ENCODE measurements at places on chromosomes 4 and X.

DNA sequence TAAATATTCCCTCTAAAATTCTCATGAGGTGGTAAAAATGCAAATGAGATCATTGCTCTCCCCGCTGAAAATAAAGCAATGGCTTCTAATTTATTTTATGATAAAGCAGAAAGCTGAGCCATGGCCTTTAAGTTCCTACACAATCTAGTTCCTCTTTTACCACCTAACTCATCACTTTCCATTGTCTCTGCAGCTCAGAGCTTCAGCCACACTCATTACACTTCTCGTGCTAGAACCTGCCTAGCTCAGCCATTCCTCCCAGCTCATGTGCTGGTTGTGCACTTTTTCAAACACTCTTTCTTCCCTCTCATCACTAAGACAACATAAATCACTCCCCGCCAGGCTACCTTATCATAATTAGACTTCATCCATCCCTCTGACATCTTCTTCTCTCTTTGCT is 1112.1 kb upstream of the PRKX start:
- no peak for DNase-seq

DNA sequence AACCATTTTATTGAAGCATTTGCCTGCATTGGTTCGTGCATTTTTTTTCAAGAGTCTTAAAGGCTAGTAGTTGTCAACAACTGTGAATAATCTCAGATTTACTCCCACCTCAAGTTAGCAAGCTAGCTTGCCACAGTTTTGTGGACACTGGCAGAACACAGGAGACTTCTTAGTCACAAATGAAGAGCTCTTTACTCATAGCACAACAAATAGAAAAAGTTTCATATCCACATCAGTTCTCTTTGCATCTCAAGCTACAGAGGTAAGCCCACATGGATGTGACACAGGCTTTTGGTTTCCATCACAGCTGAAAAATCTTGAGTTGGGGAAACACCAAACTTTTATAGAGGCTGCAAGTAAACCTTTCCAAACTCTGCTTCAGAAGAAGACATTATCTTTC is 2315.7 kb upstream of the TENM3 start:
- no peak for DNase-seq

- DNase-seq: no peak
Observed at GRCh38 chr4:156201050-156201449, 247.4 kb upstream of the CTSO start.

DNA sequence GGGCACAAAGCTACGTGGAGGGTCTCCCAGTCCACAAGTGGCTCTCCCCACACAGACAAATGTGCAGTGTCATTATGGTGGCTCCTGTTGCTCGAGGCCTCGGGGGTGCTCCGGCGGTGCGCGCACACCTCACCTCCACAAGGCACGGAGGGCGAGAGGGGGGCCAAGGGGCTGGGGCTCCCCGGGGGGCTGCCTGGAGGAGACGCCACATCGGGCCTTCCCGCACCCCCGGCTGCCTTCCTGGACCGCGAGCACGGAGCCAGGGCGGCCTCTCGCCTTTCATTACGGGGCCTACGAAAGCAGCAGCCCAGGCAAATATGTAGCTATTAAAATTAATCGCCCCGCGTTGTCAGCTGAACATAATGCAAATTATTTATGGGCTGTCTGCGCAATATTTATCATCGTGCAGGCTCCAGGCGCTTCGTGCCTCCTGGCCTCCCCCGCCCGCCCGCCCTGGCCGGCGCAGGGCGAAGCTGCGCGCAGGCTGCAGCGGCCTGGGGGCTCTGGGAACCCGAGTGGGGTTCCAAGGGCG is 70.8 kb upstream of the BCOR start:
- DNase-seq: no peak

GRCh38 chr4:154610582-154610981 is 1.9 kb downstream of the FGG start:
- DNase-seq: no peak

- no peak for DNase-seq
Observed at GRCh38 chr4:123748806-123749205, 352.2 kb downstream of the SPRY1 start.

DNA sequence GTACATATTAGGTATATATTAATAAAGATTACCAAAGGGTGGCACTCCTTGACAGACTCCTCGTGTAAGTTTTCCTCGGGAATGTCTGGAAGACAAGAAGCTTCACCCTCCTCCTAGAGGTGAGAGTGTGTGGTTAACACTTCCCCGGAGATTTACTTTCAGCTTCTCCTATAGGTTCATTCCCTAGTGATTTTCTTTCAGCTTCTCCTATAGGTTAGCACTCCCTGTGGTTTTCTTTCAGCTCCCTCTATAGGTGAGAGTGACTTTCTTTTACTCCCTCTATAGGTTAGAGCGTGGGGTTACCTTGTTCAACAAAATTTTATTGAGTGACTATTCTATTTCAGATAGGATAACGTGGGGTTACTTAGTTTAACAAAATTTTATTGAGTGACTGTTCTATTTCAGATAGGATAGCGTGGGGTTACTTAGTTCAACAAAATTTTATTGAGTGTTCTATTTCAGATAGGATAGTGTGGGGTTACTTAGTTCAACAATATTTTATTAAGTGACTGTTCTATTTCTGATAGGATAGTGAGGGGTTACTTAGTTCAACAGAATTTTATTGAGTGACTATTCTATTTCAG is 106.0 kb upstream of the PLAC1 start:
- no peak for DNase-seq

DNA sequence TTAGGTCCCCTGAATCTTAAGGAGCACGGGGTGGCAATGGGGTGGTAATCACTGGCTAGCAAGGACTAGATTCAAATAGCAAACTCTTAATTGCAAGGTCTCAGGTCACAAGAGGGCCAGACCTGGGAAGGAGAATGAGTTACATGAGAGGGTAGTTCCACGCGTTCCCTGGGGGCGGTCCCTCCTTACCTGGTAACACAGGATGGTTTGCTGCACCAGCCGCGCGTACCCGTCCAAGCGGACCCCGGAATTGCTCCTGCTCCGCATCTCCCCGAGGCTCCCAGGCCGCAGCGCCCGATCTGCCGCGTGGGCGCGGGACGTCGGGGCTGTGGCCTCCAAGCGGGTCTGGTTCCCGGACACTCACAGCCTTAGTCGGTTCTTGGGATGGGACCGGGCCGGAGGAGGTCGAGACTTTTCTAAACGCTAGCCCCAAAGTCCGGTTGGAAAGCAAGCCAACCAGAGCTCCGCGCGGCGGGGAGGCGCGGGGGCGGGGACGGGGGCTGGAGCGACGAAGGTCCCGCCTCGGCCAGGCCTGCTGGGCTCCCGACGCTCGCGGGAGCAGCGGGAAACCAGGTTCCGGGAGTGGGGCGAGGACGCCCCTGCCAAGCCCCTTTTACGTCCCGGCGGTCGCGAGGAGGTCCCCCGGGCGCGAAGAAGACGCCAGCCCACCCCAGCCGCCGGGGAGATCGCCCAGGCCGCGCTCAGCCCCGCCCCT is at the start of gene PHKA2:
TSS of gene PHKA2 (minus strand) at position 449 of the 715 bp plus-strand sequence. CDS start at position 267, 182 bp downstream.
- DNase-seq: no peak

DNA sequence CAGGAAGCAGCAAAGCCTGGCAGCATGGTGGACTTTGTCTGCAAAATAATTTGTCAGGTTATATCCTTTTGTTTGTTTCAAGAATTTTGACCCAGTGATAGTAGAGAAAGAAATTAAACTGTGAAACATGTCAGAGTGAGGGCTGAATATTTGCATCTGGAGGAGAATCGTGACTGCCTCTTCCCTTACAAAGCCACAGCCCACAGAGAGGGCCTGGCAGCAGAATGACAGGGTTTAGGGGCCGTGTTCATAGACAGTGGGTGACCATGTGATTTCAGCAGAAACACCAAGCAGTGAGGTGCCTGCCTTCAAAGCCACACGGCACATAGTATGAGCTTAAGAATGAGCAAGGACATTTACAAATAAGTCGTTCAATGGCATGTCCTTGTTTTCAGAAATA is 24.4 kb upstream of the PLAC8 start:
- DNase-seq: no peak

- DNase-seq: no peak
Observed at GRCh38 chr4:7985891-7986441, 46.3 kb upstream of the AFAP1 start.

DNA sequence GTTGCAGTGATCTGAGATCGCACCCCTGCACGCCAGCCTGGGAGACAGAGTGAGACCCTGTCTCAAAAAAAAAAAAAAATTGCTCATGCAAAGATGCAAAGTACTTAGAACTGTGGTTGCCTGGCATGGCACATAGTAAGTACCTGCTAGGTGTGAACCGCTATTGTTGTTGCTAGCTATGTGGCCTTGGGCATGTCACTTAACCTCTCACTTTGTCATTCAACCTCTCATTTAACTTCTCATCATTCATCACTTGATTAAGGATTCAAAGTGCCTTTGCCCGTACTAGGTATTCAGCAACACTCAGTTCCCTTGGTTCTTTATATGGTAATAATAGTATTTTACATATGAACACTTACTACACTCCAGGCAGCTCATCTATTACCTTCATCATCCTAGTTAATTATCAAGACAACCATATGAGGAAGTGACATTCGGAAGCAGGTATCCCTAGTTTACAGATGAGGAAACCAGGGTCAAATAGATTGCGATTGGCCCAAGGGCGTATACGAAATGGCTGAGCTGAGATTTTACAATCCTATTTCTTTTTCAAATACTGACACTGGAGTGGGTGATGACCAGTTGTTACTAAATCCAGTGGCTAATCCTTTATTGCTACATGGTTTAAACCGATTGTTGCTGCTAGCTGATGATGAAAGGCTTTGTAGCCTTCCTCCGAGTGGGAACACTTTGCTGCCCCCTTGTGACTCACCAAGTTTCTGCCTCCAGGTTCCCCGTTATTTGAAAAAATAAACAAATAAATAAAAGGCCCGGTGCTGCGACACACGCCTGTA is 28.8 kb upstream of the SOWAHD start:
- DNase-seq: peak; percentile 48

- no peak for DNase-seq
Observed at GRCh38 chrX:68498044-68498507, 775 bp upstream of the YIPF6 start.

GRCh38 chr4:185335579-185335978 is 60.1 kb downstream of the LRP2BP start:
- DNase-seq: no peak

DNA sequence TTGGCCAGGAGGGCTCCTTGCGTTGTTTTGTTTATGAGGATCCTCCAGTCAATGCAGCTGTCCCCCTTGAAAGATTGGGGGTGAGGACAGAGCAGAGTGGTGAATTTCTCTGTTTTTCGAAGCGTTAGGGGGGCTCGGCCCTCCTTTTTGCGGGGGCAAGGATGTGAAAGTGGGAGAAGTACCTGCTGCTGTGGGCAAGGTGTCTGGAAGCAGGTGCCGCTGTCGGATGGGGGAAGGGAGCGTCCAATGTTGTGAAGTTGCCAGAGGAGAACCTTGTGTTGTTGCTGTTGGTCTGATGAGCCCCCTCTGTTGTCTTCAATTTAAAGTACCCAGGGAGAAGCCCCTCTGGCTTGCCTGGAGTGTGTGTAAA is 613 bp downstream of the GLRB start:
- DNase-seq: no peak

DNA sequence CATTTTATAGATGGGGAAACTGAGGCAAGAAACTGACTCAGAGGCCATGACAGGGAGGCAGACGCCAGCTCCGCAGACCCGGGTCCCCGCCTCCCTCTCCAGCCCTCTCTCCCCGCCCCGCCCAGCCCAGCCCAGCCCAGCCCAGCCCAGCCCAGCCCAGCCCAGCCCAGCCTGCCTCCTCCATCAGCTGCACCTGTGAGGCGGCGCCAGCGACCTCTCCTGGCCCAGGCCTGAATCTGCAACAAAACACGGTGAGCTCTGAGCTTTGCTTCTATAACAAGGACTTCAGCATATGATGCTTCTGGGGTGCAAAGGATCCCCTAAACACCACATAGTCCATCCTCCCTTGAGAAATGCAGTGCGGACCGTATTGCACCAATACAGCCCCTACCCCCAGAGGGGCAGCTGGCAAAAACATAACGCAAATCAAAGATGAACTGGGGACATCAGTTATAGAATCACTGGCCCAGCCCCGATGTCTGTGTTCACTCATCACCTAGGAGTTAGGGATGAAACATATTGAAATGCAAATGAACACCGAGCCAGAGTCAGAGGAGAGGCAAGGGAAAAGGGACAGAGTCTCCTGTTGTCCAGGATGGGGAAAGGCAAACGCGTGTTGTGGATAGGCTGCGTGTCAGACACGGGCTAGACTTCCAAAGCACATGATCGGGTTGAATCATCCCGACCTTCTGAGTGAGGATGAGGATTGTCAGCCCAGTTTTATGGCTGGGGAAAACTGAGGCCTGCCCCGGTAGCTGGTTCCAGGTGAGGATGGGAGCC is 216.1 kb upstream of the PSAPL1 start:
- DNase-seq: no peak

DNA sequence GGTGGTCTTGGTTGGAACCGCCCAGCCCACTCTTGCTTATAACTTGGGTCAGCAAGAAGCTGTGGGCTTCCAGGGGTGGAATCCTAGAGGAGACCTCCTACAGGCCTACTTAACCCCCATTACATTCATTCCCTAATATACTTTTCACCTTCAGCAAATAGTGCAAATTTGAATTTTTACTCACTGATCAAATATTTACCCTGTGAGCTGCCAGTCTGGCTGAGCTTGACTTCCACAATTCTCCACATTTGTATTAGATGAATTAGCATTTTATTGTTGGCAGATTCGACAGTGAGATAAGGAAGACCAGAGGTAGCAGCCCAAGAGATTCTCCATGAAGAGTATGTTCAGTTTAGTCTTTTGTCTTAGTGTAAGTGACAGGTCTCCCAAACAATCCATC is 199.6 kb downstream of the BCOR start:
- DNase-seq: no peak

GRCh38 chr4:73683456-73683855 is 56.9 kb upstream of the CXCL8 start:
- no peak for DNase-seq

DNA sequence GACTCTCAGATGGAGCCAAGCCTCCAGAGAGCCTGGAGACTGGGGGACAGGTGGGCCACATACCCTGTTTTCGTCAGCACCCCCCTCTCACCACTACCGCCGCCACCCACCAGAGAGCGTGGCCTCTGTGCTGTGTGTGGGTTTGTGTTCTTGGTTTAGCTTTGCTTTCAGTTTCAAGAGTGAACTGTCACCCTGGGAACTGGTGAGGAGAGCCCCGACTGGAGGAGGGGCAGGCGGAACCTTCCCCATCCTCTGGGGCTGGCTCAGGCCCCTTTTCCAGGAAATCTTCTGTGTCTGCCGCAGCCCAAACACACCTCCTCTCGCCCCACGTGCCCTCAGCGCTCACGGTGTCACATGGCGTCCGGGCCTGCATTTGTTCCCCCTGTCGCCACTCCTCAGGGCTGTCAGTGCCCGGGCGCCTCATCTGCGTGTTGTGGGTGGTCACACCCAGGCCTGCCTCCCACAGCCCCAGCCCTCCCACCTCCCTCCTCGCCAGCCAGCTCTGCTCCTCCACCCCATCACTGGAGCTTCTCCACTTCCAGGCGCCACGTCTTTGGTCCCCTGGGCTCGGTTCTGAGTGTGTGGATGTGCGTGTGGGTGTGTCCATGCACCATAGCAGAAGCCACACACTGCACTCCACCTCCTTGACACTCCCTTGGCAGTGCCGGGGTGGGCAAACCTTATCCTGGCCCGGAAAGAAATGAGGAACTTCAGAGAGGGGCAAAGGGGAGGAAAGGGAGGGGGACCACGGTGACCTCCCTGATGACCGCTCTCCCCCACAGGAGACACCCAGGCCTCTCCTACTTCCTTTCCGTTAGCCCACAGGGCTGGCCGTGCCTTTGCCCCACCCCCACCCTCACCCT is 27.8 kb downstream of the ELF4 start:
- no peak for DNase-seq

Data from mesothelial cell of epicardium (in vitro differentiated cells).